ENCODE measurements at places on chromosomes 5 and 9.

GRCh38 chr9:132783006-132783405, 95.1 kb downstream of the AK8 start:
- DNase-seq = no peak

DNA sequence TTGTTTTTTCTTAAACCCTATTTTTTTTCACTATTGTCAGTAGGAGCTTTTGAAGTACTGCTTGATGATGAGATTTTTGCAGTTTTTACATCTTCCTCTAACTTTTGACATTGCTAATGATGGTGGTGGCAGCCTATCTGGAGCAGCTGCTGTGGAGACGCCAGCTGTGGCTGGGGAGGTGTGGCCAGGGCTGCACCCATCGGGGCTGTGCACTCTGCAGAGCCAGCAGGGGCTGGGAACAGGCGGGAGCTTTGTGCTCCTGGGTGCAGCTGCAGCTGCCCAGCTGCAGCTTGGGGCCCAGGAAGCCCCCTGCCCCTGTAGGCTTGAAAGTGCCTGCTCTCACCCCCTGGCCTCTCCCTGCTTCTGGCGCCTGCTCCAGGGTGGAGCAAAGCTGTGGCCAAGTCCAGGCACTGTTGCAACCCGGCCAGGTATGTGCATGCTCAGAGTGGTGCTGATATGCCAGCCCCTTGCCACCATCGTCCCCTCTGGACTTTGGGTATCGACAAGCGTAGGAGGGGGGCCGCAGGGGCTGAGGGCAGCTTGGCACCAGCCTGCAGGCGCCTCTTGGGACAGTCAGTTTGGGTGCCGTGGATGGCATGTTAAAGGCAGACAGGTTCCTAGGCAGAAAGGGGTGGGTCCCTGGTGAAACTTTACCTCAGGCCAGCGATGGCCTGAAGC, 39.2 kb downstream of the FER start:
- DNase-seq = no peak

- DNase-seq = no peak
Observed at GRCh38 chr5:129943936-129944335, 39.7 kb downstream of the CHSY3 start.

GRCh38 chr9:109467936-109468335, 30.2 kb downstream of the PTPN3 start:
- no peak for DNase-seq

All from stimulated activated CD8-positive, alpha-beta memory T cell treated with anti-CD3 and anti-CD28 coated beads, Interleukin-2, amount 100 ng/mL, for 1 hour (primary cell).